ENCODE measurements at places on chromosomes 2 and 18. TPM values are rescaled to one million over a fixed set of nuclear protein-coding genes. Genes with fewer than 3 reads are reported as not detected.

- DNase-seq, result no peak
These were observed 17.2 kb downstream of the EIF4E2 start for GRCh38 chr2:232567721-232568120.

DNA sequence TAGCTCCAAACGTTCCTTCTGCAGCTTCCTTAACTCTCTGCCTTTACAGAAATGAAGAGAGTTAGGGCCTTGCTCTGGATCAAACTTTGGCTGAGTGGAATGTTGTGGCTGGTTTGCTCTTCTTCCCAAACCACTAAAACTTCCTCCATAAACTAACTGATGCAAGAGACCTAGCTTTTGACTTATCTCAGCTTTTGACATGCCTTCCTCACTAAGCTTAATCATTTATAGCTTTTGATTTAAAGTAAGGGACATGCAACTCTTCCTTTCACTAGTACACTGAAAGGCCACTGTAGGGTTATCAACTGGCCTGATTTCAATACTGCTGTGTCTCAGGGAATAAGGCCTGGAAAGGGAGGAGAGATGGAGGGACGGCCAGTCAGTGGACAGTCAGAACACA, 8.3 kb downstream of the PXDN start:
- no peak for DNase-seq

DNA sequence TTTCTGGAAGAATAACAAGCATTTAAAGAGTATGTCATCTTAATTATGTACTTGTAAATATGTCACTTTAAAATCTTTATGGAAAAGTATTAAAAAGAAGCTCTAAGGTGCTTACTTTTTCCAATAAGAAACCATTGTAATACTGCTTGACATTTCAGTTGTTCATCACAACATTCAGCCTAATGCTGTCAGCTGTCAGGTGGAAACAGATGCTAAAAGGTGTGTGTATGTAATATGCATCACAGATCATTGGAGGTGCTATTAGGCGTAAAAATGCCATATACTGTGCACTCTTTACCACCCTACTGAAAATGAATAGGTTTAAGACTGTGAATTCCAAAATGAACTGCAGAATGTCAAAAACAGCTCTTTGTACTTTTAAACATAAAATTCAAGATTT, 40.3 kb downstream of the METTL8 start:
- DNase-seq, result no peak

- no peak for DNase-seq
These were observed 35.2 kb upstream of the MLPH start for GRCh38 chr2:237451643-237452469.

GRCh38 chr2:118310681-118311429, 222.6 kb downstream of the INSIG2 start:
- no peak for DNase-seq

DNA sequence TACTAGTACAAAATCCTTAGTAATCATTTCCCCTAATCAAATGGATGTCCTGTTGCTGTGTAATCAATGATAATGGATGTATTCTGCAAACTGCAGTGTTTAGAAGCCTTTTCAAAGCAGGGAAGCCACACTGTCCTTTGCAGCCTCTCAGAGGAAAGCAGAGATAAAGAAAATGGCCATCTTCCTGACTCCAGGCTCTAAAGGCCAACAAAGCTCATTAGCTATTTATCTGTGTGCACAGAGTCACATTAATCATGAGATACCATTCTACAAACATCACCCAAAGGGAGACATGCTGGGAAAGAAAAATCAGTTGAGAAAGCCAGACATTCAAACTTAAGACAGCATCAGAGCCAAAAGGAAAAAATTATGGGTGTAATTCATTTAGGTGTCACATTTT, 165.0 kb downstream of the RAD51AP2 start:
- no peak for DNase-seq

- no peak for DNase-seq
These were observed 10.6 kb downstream of the EMX1 start for GRCh38 chr2:72927619-72928550.

- peak; percentile 90 for DNase-seq
These were observed 31.5 kb downstream of the NOL10 start for GRCh38 chr2:10658041-10658913.

- no peak for DNase-seq
These were observed 454.6 kb upstream of the TRIB2 start for GRCh38 chr2:12261986-12262680.

DNA sequence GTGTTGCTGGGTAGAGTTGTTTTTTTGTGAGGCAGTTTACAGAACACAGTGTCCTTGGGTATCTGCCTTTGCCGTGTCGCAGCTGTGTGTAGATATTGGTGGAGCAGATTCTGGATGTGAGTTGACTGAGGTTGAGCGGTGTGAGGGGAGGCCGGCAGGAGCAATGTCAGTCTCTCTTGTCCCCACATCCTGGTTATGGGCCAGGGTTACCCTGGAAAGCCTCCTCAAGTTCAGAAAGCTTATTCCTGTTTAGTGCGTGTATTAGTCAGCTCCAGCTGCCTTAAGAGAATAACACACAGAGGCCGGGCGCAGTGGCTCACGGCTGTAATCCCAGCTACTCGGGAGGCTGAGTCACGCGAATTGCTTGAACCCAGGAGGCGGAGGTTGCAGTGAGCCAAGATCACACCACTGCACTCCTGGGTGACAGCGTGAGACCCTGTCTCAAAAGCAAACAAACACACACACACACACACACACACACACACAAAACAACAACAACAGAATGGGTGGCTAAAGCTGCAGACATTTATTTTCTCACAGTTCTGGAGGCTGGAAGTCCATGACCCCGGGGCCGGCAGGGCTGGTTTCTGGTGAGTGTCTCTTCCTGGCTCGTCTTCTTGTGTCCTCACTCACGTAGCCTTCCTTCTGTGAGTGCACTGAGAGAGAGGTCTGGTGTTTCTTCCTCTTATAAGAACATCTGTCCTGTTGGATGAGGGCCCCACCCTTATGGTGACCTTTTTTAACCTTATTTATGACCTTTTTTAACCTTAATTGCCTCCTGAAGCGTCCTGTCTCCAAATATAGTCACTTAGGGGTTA, 5.1 kb downstream of the NCK2 start:
- DNase-seq, result no peak

DNA sequence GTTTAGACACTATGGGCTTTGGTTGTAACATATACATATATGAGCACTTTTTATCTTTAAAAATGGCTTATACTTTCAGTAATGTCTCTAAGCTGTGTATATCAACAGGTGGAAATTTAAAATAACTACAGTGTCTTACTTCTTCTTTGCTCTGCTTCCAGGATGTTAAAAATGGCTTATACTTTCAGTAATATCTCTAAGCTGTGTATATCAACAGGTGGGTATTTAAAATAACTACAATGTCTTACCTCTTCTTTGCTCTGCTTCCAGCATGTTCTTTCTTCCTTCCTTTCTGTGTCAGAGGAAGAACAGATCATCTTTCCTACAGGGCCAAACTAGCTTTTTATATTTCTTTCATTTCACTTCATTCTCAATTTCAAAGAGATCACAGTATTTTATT, 689.6 kb downstream of the EPHA4 start:
- no peak for DNase-seq

GRCh38 chr18:29841631-29842030, 1200.9 kb downstream of the DSC3 start:
- DNase-seq, result no peak

DNA sequence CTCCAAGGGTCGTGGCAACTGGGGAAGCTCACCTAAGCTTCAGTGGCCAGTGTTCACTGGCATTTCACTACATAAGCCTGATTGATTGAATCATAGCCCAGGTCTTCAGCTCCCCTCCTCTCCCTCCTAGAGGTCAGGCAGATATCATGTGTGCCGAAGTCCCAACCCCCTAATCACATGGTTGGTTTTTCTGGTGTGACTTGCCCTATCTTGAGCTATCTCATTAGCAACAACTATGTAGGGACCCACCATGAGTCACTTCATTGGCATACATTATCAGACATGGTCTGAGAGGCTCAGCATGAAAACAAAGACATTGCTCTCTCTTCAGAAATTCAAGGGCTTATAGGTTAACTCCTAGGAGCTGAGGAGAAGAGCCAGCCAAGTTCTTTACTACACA, 76.8 kb downstream of the LYPD1 start:
- DNase-seq, result peak; percentile 53

GRCh38 chr2:9764153-9764778, 79.0 kb upstream of the TAF1B start:
- DNase-seq, result no peak

- DNase-seq, result peak; percentile 97
These were observed 142.4 kb downstream of the CAPN13 start for GRCh38 chr2:30664761-30665358.

- DNase-seq, result no peak
These were observed 77.7 kb downstream of the GDF7 start for GRCh38 chr2:20744366-20745335.

DNA sequence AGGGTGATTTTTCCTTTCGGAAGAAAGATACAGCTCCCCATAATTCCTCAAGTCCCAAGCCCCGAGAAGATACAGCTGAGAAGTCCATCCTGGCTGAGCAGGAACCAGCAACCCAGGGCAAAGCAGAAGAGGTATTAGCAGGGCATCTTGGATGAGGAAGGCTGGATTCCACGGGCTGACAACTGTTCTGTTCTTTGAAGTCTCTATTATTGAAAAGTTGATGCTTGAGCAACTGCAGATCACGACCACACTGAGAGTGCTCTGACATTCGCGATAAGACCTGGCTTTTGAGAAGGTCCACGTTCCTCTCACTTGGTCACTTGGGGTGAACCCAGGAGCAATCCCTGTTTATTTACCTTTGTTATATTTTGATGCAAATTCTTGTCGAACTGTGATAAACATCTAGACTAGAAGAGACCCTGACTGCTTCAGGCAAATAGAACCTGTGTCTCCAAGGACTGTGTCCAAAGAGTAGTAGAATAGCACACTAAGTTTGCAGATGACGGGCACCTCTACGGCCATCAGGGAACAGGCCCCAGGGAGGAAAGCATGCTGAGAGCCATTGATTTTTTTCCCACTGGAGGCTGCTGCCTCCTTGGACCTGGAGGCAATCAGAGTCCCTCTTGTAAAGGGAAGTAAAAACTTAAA, 133.1 kb downstream of the ARL4C start:
- DNase-seq, result peak; percentile 12

DNA sequence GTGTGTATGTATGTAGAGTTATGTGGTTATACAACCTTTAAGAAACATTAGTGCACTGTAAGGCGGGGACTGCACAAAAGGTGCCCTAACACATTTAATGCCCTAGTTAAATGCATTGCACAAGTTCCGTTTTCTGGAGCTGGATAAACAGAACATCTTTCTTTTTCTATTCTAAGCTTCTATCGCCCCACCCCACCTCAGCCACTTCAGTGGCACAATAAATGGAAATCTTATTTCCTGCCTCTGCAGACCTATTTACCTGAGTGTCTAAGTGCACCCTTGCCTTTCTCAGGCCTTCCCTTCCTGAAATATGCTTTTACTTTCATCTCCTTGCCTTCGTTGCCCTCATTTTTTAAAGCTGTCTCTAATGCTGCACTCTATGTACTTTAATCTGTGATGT, 123.5 kb downstream of the TANC1 start:
- DNase-seq, result no peak

NCKAP5 gene
- total RNA-seq, result 3.7 TPM

SERTAD2 gene
- total RNA-seq, result 10.3 TPM

C2orf80 gene
- total RNA-seq, result not detected

HOXD1 gene
- total RNA-seq, result 0.34 TPM

CABLES1 gene
- total RNA-seq, result 7.1 TPM

SLC5A7 gene
- total RNA-seq, result not detected

ELAC1 gene
- 11.6 TPM for total RNA-seq

BCL2 gene
- 2.5 TPM for total RNA-seq

SCG2 gene
- 2.2 TPM for total RNA-seq

SCYGR4 gene
- total RNA-seq, result not detected

PPP1R1C gene
- 4.8 TPM for total RNA-seq

RIT2 gene
- total RNA-seq, result not detected

TLX2 gene
- total RNA-seq, result 1.7 TPM

TEX261 gene
- total RNA-seq, result 49.5 TPM

MAP3K19 gene
- not detected for total RNA-seq

CCDC74A gene
- 117 TPM for total RNA-seq

SLC16A14 gene
- total RNA-seq, result not detected

PTPRM gene
- total RNA-seq, result 26.4 TPM

TFPI gene
- 166 TPM for total RNA-seq

AGAP1 gene
- 14.7 TPM for total RNA-seq
